ENCODE measurements at places on chromosomes 16 and 17. TPM values are rescaled to one million over a fixed set of nuclear protein-coding genes. Genes with fewer than 3 reads are reported as not detected.
A peak's percentile ranks its signal among the peaks of the same experiment; 100 is the strongest.

GRCh38 chr17:10217916-10218315, 19.5 kb upstream of the GAS7 start:
- no peak for DNase-seq

The RAB11FIP4 gene
- polyA plus RNA-seq = 26.8 TPM

The KCNJ12 gene
- polyA plus RNA-seq = not detected

DNA sequence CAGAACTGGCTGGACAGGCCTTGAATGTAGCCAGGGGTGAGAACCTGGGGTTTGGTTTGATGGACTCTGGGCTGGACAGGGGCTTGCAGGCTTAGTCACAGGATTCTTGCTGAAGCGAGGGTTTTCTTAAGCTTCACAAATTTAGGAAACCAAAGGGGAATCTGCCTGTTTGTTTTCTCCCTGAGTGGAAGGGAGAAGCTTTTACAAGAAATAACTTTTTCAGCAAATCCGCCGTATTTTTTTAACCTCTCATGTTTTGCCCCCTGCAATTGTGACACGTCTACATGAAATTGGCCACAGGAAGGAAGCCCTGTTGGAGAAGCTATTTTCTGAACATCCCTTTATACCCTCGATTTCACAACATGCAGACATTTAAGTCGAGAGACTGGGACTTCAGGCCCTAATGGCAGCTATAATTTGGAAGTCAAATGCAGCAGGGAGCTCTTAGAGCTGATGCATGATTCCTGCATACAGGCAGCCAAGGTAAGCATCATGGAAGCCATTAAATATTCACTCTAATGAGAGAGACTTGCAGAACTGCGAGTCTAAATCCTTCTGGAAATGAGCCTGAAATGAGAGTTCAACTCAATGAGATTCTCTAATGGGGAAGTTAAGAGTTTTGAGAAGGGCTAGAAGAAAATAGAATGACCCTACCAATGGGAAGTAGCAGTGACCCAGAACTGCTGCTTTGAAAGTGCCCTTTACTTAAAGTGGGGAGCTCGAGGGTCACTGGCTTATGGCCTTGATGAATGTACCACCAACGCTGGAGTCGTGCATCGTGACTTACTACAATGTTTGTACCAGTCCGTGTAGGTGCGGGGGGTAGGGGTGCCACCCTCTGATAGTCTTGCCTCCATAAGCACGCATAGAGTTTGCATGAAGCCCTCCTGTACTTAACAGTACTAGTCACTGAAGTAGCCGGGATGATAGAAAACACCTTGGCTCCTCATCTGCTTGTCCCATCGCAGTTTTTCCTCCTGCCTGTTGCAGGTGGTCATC, 45.1 kb upstream of the IRF8 start:
- no peak for DNase-seq

GRCh38 chr17:43019418-43019817, 2.8 kb downstream of the VAT1 start:
- DNase-seq = no peak

The NOTUM gene
- not detected for polyA plus RNA-seq

DNA sequence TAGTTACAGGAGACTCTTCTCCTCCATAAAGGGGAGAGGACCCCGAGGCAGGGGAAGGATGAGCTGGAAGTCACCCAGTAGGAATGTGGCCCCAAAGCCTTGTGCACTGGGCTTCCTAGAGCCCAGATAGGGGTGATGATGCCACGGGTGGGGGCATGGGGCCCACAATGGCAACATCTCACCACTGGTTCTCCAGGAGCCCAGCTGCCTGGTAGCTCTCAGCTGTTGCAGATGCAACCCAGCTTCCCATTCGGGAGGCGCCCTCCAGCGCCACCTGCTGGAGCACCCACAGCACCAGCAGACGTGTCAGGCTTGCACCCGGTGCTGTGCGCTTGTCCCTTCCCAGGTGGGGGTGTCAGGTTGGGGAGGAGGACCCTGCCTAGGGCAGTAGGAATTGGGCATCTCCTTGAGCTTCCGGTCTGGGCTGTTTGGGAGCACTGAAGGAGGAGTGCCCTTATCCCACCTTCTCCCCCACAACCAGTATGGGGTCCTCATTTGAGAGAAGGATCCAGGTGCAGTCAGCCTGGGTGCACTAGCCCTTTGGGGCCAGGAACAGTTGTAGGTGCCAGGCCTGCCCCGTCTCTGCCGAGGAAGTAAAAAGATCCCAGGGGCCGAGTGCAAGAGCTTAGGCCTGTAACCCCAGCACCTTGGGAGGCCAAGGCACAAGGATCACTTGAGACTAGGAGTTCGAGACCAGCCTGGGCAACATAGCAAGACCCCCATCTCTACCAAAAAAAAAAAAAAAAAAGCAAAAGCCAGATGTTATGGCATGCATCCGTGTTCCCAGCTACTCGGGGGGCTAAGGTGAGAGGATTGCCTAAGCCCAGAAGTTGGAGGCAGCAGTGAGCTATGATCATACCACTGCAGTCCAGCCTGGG, 14.4 kb downstream of the CDIPT start:
- peak; percentile 84 for DNase-seq

GRCh38 chr16:84916178-84916577, 95.2 kb downstream of the ZDHHC7 start:
- DNase-seq = no peak

GRCh38 chr16:67924140-67924906, 7.3 kb downstream of the CTRL start:
- no peak for DNase-seq

DNA sequence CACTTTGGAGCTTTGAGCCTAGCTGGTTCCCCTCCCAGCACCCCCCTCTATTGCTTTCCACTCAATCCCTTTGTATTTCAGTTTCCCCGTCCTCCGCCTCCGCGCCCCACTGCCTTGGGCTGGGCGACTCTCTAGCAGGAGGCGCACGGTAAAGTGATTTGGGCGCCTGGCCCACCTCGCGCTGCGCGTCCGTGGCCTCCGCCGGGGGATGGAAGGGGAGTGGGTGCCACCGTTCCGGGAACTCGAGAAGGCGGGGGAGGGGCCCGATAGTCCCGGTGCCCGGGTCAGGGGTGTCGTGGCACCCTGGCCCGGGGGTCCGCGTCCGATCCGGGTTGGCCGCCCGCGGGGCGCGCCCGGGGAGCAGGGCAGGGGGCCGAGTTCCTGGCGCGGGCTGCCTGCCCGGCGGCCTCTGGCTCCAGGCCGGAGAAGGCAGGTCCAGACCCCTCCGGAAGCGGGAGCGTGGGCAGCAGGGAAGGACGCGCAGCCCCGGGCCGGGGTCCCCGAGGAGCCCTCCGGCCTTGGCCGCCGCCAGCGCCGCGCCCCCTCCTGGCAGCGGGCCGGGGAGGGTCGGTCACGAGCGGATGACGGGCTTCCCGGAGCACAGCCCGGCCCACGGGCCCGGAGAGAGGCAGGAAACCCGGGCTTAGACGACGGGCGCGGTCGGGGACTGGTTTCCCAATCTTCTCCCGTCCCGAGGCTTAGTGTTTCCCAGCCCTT, 15.8 kb downstream of the MEOX1 start:
- no peak for DNase-seq

The PRSS33 gene
- not detected for polyA plus RNA-seq

DNA sequence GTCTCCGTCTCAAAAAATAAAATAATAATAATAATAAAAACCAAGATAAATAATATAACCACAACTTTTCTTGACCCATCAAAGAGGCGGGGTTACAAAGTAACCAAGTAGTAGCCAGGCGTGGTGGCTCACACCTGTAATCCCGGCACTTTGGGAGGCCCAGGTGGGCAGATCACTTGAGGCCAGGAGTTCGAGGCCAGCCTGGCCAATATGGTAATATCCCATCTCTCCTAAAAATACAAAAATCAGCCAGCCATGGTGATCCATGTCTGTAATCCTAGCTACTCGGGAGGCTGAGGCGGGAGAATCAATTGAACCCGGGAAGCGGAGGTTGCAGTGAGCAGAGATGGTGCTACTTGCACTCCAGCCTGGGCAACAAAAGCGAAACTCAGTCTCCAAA, 45.3 kb downstream of the ADCY9 start:
- DNase-seq = no peak

GRCh38 chr17:44749980-44750318, 8.8 kb upstream of the ADAM11 start:
- DNase-seq = no peak

GRCh38 chr17:5585836-5586521, 1.7 kb upstream of the NLRP1 start:
- DNase-seq = no peak

DNA sequence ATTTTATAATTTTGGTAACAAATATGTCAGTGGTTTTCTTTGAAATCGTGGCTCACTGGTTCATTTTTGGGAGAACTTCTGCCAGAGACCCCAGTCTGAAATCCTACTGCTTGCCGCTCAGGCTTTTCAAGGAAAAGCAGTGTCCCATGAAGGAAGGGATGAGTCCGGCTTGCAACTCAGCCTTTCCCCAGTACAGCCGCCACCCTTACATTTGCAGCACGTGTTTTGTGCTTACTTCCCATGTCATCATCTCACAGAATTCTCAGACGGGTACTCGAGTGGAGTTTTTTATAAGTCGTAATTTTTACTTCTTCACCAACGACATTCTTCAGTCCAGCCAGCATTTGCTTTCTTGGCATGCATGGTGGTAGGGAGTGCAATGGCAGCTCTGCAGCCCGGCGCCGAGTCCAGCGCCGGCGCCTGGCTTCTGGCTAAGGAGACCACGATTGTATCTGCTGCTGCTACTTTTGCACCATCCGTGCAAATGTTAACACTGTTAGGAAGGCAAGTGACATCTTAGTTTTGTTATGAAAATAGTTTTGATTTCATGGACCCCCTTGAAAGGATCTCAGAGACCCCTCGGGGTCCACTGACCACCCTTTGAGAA, 111.0 kb downstream of the AMFR start:
- DNase-seq = no peak

DNA sequence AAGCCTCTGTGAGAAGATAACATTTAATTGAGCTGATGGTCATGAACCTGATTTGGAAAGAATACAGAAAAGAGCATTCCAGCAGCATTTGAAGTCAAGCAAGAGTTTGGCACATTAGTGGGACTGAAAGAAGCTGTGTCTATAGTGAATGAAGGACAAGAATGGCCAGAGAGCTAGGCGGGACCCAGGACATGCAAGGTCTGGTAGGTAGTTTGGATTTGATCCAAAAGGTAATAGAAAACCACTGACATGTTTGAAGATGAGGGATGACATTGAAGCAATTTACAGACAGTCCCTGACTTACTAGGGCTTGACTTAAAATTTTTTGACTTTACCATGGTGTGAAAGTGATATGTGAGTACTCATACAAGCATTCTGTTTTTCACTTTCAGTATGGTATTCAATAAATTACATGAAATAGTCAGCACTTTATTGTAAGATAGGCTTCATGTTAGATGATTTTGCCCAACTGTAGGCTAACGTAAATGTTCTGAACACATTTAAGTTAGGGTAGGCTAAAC, 7.6 kb downstream of the CYB5B start:
- no peak for DNase-seq

DNA sequence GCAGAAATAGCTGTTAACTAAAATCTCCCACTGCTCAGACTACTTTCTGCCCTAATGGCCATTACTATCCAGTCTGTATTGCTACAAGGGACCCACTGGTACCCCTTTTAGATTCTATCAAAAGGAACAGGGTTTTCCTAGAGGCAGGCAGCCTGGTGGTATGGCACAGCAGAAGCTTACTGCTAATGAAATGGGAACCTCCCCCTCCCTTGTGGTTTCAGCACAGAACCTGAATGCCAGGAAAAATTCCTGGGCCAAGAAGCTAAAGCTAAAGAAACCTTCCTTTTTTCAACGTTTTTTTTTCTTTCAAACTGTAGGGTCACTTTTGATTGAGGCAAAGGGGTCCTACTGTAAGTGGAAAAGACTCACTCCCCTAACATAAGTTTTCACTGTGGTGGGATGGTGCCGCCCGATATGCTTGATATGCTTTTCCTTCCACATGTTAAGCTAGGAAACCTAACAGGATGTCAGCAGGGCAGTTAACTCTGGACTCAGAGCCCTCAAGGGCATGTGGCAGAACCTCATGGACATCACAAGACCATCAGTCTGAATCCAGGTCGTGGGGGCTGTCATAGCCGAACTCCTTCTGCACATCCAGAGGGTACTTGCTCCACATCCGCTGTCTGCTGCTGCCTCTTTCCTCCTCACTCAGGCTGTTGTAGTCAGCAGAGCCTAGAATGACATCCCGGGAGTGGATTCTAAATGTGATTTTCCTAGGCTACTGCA, 9.8 kb downstream of the SLC7A6OS start:
- no peak for DNase-seq

The LRRC46 gene
- 0.28 TPM for polyA plus RNA-seq

The KRT12 gene
- polyA plus RNA-seq = not detected

DNA sequence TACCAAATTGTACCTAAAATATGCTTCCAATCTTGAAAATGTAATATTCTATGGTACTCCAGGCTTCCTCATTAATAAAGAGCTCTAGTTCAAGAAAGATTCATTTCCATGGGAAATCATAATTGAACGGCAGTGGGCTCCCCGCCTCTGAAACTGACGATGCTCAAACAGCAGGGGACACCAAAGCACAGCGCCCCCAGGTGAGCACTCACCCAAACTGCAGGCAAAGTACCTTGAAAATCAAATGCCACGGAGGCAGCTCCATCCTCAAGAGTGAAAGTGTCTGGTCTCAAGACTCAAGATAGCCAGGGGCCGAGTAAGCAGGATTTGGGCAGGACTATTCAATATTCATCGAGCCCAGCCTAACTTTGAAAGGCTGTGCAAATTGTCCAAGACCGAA, 217.4 kb upstream of the TNRC6C start:
- DNase-seq = peak; percentile 60

- DNase-seq = no peak
Measured at GRCh38 chr16:58684001-58684353, 593 bp downstream of the SLC38A7 start.

The MFSD6L gene
- polyA plus RNA-seq = not detected

- DNase-seq = peak; percentile 85
Measured at GRCh38 chr17:2025220-2025621, at the start of gene RTN4RL1. TSS of gene RTN4RL1 (minus strand) at chr17:2025334. CDS start at chr17:2024865, 469 bp downstream.

GRCh38 chr17:27038676-27039075, 255.2 kb upstream of the WSB1 start:
- no peak for DNase-seq

DNA sequence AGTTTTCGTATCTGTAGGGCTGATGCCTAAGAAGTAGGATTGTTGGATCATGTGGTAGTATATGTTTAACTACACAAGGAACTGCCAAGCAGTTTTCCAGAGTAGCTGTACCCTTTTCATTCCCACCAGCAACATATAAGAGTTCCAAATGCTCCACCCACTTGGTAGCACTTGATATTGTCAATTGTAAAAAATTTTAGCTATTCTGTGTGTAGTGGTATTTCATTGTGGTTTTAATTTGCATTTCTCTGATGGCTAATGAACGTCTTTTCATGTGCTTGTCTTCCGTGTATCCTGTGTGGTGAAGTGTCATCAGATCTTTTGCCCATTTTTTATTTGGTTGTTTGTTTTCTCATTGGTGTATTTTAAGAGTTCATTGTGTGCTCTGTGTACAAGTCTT, 69.7 kb downstream of the TANC2 start:
- no peak for DNase-seq

DNA sequence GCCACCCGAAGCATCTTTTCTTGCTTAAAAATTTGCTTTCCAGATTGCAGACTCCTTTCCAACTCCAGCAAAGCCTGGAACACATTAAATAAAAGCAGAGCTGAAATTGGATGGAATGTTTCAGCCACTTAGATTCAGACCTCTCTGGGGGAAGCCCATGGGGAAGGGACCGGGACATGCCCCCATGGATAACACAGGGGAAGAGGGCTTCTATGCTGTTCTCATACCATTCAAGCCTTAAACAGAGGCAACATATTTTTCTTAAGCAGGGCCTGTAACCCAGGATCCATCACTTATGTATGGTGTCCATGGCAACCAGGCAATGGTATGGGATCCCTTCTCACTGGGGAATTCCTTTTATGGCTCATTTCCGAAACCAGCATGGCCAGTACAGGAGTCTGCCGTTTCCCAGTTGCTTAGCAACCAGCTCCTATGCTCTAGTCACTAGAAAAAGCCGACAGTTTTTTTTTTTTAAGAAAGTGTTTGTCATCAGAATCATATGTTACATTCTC, 62.0 kb upstream of the MARCHF10 start:
- no peak for DNase-seq

The CXCL16 gene
- polyA plus RNA-seq = 3.0 TPM
